ENCODE measurements at places on chromosomes 13 and 19. TPM values are rescaled to one million over a fixed set of nuclear protein-coding genes. Genes with fewer than 3 reads are reported as not detected.

- DNase-seq = no peak
Observed at GRCh38 chr13:48858122-48858902, 117.4 kb upstream of the FNDC3A start.

The TNFSF9 gene
- 0.13 TPM for total RNA-seq

The GEMIN7 gene
- total RNA-seq = 11.7 TPM

- DNase-seq = no peak
Observed at GRCh38 chr13:30240608-30241007, 66.7 kb downstream of the KATNAL1 start.

- no peak for DNase-seq
Observed at GRCh38 chr13:34428911-34429310, 513.2 kb upstream of the NBEA start.

The GIPC3 gene
- total RNA-seq = 0.75 TPM

GRCh38 chr13:51626749-51627148 lies 42.5 kb downstream of the WDFY2 start:
- DNase-seq = no peak

DNA sequence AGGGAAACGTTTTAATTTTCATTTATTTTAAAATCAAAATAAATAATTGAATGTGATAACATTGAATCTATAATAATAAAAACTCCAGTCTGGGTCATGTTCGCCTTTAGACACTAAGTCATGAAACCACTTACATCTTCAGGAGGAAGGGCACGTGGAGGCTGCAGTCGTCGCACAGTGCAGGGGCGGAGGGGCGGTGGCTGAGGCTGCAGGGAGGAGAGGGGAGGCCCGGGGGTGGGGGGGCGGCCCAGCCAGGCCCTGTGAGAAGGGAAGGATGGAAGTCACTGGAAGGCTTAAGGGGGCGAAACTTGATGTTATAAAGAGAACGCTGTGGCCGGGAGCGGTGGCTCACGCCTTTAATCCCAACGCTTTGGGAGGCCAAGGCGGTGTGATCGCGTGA lies 14.9 kb upstream of the LATS2 start:
- no peak for DNase-seq

The CGB2 gene
- not detected for total RNA-seq

The ERFL gene
- not detected for total RNA-seq

- peak; percentile 97 for DNase-seq
Observed at GRCh38 chr19:33275933-33276619, 26.3 kb downstream of the CEBPA start.

The PCDH9 gene
- total RNA-seq = 2.4 TPM

The ZNF528 gene
- 3.8 TPM for total RNA-seq

The CYSLTR2 gene
- 0.28 TPM for total RNA-seq

- DNase-seq = no peak
Observed at GRCh38 chr13:49217962-49218492, 2.1 kb upstream of the MLNR start.

DNA sequence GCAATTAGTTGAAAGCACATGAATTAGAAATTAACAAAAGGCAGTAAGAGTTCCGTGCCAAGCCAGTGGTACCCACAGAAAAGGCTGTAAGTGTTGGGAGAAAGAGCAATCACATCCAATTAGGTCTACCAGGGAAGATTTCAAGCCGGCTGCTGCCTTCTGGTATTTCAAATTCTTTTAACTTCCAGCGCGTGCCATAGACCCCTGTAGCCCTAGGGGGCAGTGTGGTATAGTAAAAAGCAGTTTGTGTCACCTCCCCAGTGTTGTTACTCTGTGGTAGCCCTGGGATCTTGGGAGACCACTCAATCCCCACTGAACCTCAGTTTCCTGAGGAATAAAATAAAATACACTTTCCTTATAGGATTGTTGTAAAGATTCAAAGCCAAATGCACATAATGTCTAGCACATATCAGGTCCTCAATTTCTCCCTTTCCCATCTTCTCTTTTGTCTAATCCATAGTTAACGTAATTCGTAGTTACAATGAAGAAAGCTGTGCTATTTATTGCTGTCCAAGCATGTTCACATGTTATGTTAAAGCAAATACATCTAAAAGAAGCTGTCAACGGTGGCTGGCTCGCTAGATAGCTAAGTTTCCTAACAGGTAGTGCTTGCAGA lies 230.2 kb downstream of the TDRD3 start:
- DNase-seq = no peak

DNA sequence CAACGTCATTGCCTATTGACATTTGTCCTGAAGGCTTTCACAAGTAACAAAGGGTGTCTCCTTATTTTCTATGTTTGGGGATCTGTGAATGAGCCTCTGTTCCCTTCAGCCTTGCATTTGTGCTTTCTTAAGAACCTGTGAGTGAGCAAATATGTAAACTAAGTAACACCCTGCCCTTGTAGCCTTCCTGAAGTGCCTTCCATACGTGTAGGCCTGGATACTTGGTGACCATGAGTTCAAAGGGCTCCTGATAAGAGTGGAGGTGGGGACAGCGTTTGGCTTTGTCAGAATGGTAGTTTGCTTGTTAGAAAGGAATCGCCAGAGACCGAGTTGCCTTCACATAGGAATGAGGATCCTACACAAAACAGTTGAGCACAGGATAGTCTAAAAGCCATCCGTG lies 14.5 kb upstream of the CCDC97 start:
- no peak for DNase-seq

The CYP2A7 gene
- total RNA-seq = 485 TPM

GRCh38 chr19:49814010-49814409 lies 918 bp upstream of the FUZ start:
- no peak for DNase-seq

The MISP3 gene
- 15.2 TPM for total RNA-seq

The STX10 gene
- 22.7 TPM for total RNA-seq

- no peak for DNase-seq
Observed at GRCh38 chr19:14139944-14140343, 3.6 kb upstream of the ASF1B start.

- DNase-seq = no peak
Observed at GRCh38 chr19:34480971-34481841, at the start of gene WTIP. WTIP (plus strand) TSS chr19:34481758; CDS start chr19:34481975, 217 bp downstream.

The UHRF1 gene
- total RNA-seq = 0.45 TPM

- DNase-seq = no peak
Observed at GRCh38 chr13:52954838-52955237, 73.8 kb upstream of the OLFM4 start.

DNA sequence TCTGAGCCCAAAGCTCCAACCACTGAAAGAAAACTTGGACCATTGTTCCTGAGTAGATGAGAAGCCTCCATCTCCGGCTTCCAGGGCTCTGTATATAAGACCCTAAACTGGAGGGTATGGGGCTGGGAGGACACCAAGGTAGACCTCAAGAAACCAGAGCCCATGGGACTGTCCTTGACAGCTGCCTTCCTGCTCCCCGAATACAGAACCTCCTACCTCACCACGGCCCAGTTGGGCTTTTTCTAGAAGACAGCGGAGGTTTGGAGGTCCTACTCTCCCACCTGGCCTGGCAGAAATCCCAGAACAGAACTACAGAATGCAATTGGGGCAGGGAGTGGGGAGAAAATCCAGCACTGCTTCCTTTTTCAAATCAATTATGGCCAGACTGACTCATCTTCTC lies 177.3 kb upstream of the ZNF507 start:
- peak; percentile 0 for DNase-seq

Measured in left lobe of liver (tissue), 2 donors.